Fibroblast of skin of left biceps (primary cell): ENCODE measurements at places on chromosomes 12 and 14.

DNA sequence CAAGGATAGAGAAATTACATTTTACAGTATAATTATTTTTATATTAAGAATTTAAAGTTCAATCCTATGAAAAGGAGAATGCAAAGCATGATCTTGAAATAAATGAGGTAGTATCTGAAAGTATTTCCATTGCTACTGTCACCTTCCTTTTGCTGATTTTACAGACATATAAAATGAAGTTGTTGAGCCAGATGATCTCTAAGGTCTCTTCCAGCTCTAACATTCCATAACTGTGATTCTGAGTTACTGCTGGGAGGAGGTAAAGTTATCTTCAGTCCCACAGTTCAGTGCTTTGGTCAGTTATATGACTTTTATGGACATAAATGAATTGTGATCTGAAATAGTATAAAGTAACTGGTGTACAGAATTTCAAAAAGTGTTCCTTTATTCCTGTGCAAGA lies 52.8 kb downstream of the SLC38A6 start:
- no peak for DNase-seq

GRCh38 chr12:70258605-70259403 lies 15.6 kb downstream of the CNOT2 start:
- no peak for DNase-seq

DNA sequence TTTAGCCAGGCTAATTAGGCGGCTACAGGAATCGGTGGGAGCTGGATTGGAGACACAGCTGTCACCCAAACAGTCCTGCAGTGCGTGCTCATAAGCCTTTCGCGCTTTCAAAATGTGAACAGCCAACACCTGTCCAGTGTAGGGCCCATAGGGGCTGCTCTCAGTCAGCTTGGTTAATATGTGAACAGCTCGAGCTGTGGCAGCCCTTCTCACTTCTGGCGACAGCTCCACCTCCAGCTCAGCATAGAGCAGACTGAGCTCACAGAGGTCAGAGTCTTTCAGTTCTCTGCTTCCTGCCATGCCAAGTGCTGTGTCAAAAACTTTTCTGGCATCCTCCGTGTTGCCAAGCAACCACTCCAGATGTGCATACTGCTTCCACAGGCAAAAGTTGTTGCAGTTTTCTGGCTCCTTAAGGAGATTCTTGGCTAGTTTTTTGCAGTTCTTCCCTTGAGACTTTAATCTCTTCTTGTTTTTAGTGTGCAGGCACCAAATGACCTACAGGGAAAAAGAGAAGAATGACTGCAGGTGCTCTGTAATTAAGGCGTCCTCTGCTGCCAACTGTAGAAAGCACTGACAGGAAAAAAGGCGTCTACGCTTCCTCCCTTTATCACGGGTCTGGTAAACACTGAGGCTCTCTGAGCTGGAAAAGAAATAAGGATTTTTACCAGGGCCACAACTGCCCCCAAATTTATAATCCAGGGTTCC lies 32.5 kb downstream of the PSMC1 start:
- DNase-seq = no peak

- no peak for DNase-seq
Measured at GRCh38 chr14:104560586-104560945, 19.0 kb upstream of the C14orf180 start.

GRCh38 chr12:592024-592505 lies 71.2 kb downstream of the NINJ2 start:
- no peak for DNase-seq

- DNase-seq = no peak
Measured at GRCh38 chr12:111084158-111084557, 163.8 kb upstream of the MYL2 start.

- DNase-seq = no peak
Measured at GRCh38 chr12:80710727-80711449, 3.5 kb downstream of the MYF6 start.

GRCh38 chr14:88821378-88821777 lies 3.1 kb upstream of the TTC8 start:
- no peak for DNase-seq

GRCh38 chr12:54384591-54385041 lies at the start of gene ZNF385A:
TSS of gene ZNF385A (minus strand) at chr12:54384733. CDS start at chr12:54384514, 219 bp downstream.
- DNase-seq = no peak

DNA sequence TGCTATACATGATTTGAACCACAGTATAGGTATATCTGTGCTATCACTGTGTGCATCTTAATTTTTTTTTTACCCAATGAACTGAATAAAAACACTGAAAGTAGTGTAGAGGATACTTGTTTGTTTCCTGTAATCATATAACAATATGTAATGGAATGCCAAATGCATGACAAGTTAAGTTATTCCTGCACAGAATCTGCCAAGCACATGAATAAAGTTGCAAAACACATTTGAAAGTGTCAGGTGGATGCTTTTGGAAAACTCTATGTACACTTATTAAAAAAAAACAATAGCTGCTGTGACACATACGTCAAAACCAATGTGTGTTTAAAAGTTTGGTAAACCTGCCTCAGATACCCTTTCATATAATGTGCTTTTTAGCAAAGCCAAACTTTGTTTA lies 1638.1 kb upstream of the SEL1L start:
- DNase-seq = no peak

DNA sequence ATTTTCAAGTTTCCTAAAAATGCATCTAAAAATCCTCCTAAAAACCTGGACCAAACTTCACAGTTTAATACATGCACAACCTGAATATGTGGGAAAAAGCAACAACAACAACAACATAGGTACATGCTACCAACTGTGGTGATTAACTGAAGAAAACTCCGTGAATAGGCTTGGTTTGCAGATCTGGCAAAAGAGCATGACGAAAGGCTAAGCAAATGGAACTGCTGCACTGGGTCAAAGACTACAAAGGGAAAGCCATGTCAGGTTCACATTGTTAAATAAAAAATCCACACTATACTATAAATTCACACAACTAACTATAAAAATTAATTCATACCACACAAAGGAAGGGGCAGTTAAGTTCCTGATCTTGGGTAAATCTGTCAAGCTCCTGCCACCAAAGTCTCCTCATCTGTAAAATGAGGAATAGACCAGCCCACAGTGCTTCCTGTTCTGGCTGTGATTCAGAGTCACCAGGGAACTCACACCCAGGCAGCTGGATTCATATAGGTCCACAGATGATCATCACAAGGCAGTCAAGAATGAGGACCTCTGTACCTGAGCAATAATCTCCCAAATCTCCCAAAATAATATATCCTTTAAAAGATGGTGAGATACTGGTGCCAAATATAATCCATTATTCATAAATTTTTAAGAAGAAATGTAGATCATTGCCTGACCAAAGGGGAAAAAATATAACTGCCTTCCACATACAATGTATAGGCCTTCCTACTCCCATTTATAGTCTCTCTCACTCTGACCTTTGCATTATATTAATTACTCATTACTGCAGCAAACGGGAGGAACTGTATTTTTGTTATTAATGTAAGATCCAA lies 7.0 kb downstream of the CORO1C start:
- DNase-seq = no peak

DNA sequence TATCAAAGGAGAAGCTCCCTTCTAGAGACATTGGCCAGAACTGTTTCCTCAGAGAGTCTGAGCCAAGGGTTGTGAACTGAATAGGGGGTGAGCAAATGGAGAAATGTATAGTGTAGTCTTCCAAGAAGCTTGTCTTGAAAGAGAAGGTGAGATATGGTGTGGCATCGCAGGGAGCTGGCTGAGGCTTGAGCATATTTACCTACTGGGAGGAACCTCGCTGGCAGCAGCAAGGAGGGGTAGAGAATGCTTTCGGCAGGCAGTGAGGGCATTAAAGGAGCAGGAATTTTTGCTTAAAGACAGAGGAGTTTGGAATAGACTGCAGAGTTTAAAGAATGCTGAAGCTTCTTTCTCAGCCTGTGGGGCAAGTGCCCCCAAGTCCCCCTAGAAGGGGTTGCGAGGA lies 59.3 kb upstream of the PRMT8 start:
- DNase-seq = no peak

DNA sequence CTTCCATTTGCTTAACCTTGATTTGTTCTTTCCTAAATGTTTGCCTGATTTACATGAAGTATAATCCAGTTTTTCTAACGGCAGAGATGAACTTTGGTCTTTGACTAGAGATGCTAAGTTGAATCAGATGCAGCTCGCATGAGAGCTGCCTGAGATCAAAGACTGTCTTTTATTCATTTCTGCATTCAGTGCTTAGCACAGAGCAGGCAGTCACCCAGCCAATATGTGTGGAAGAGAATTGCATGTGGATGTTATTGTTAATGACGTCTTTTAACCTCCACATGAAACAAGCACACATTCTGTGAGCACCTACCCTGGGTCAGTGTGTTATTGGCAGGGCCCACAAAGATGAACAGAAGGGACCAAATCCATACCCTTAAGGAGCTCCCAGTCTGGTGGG lies 99.2 kb downstream of the SLC5A8 start:
- DNase-seq = no peak

GRCh38 chr12:8057839-8058238 lies 8.3 kb downstream of the C3AR1 start:
- DNase-seq = no peak

GRCh38 chr12:27009881-27010301 lies 4.3 kb downstream of the TM7SF3 start:
- no peak for DNase-seq

DNA sequence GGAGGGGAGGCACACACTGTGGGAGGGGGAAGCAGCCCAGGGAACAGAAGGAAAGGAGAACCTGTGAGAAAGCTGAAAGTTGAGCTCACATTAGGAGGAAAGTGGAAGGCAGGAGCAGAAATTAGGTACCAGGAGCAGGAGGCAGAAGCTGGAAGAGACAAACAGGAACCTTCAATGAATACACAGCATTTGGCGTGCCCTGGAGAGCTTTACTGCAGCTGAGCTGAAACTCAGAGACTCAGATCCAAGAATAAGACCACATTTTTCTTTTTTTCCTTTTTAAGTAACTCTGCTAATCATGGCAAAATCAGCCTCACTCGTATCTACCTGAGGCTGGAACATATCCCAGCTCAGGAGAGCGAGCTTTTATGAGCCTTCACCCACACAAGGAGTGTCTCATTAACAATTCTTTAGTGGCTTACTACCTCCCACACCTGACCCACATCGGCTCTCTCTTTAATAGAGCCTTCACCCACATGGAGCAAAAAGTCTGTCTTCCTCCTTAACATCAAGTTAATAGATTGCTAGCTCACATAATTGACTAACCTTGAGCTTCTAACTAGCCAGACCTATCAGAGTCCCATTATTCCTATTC lies 18.2 kb upstream of the CERS5 start:
- no peak for DNase-seq
